ENCODE measurements at places on chromosomes 4 and X. TPM values are rescaled to one million over a fixed set of nuclear protein-coding genes. Genes with fewer than 3 reads are reported as not detected.

STBD1 gene
- total RNA-seq: 7.2 TPM

USP17L29 gene
- total RNA-seq: not detected

GPR50 gene
- total RNA-seq: 1.00 TPM

NMU gene
- total RNA-seq: not detected

FAM156A gene
- 24.1 TPM for total RNA-seq

UGT2B17 gene
- not detected for total RNA-seq

GLOD5 gene
- total RNA-seq: not detected

ENPEP gene
- 0.67 TPM for total RNA-seq

LNX1 gene
- 4.4 TPM for total RNA-seq

PASD1 gene
- not detected for total RNA-seq

SLC38A5 gene
- total RNA-seq: 51.6 TPM

GPRIN3 gene
- total RNA-seq: 2.6 TPM

RAB39B gene
- 1.5 TPM for total RNA-seq

FREM3 gene
- total RNA-seq: not detected

RS1 gene
- not detected for total RNA-seq

TMEM154 gene
- total RNA-seq: 13.2 TPM

TMEM150C gene
- total RNA-seq: 0.95 TPM

FRMPD3 gene
- 2.8 TPM for total RNA-seq

RIPPLY1 gene
- not detected for total RNA-seq

ADH1A gene
- not detected for total RNA-seq

OFD1 gene
- total RNA-seq: 22.0 TPM

HPSE gene
- total RNA-seq: 0.75 TPM

SAGE1 gene
- not detected for total RNA-seq

MAP3K15 gene
- 1.2 TPM for total RNA-seq

TEC gene
- total RNA-seq: 0.91 TPM

IL1RAPL2 gene
- total RNA-seq: 0.22 TPM

PCYT1B gene
- 6.3 TPM for total RNA-seq

ADRA2C gene
- total RNA-seq: 3.2 TPM

TRMT44 gene
- 12.2 TPM for total RNA-seq

MTNR1A gene
- total RNA-seq: 0.34 TPM

IL2 gene
- not detected for total RNA-seq

MAGEA2 gene
- total RNA-seq: 6.1 TPM

RNF212 gene
- 2.0 TPM for total RNA-seq

ZGRF1 gene
- total RNA-seq: 5.2 TPM

CPXCR1 gene
- not detected for total RNA-seq

CSAG1 gene
- total RNA-seq: 1.2 TPM

DUSP21 gene
- total RNA-seq: not detected

SLC26A1 gene
- 0.38 TPM for total RNA-seq

AGTR2 gene
- not detected for total RNA-seq

MAGEA4 gene
- total RNA-seq: not detected

ENPP6 gene
- total RNA-seq: not detected

PARM1 gene
- total RNA-seq: 2.4 TPM

GCNA gene
- 2.2 TPM for total RNA-seq

PHOX2B gene
- not detected for total RNA-seq

APLN gene
- 2.1 TPM for total RNA-seq

VCX gene
- total RNA-seq: not detected

ACTRT1 gene
- not detected for total RNA-seq

CCSER1 gene
- 2.2 TPM for total RNA-seq

Measured in astrocyte (in vitro differentiated cells and primary cell).